ENCODE measurements at places on chromosomes 4 and X.

- no peak for DNase-seq
Measured at GRCh38 chrX:46321676-46322075, 223.5 kb downstream of the ZNF674 start.

DNA sequence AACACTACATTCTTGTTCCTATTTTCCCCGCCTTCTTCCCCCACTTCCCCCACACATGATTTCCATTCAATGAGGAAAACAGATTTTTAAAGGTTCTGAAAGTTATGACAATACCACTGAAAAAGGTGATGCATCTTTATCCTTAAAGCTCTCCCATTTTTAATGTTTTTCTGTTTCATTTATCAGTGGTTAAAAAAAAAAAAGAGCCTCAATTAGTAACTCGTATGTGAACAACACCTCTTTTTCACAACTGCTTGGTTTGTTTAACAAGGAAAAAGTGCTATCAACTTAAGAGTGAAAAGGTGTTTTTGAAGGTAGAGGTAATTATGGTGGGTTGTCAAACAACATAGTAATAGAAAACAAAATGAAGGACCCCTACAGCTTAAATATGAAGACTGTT, 8.2 kb upstream of the CAMK2D start:
- DNase-seq, result no peak

- DNase-seq, result no peak
Measured at GRCh38 chr4:39713691-39714090, 15.8 kb downstream of the UBE2K start.

DNA sequence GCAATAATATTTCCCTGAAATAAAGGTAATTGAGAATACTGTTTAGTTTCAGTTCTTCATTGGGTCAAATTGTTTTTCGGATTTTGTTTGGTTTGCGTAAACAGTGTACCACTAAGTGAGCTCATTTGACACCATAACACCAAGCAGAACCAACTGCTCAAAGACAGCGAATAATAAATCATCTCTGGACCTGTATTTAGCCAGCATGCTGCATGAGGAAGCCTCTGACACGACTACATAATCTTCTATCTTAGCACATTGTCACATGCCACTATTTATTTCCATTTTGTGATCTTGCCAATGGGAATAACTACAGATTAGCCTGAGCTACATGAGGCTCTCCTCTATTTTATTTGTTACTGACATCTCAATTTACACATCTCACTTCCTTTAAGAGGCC, 12.1 kb upstream of the PRKG2 start:
- DNase-seq, result no peak

DNA sequence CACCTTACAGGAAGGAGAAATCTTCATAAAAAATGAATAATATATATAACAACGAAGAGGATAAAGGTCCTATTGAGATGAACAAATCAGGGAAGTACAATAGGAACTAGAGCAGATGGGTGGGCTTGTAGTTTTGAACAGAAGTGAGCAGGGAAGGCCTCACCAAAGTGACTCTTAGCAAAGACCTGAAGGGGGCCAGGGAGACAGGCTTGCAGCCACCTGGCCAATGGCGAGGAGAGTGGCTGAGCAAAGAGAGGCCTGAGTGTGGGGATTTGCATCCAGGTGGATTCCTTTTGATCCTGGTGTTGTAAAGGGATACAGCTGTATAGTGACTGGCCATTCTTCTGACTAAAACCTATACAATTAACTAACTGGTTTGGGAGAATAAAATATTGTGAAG, 354.1 kb downstream of the CAMK2D start:
- no peak for DNase-seq

DNA sequence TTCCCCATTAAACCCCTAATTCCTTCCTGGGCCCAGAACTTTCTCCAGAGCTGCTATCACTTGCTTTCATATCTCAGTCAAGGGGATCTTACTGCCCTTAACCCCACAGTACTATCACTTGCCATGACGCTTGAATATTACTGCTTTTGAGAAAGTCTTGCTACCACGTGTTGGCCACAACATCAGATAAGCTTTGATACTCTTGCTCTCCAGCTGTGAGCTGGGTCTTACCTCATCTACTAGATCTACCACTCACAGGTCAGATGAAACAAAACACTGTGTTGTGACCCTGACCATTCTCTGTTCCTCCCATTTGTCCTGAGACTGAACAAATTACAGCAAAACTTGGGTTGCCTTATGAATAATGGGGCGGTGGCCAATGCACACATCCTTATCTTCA, 12.1 kb upstream of the TAPT1 start:
- no peak for DNase-seq

- peak; percentile 56 for DNase-seq
Measured at GRCh38 chrX:154327038-154327820, 31.6 kb downstream of the TKTL1 start.

GRCh38 chr4:79682801-79683530, 274.9 kb upstream of the GK2 start:
- peak; percentile 18 for DNase-seq

DNA sequence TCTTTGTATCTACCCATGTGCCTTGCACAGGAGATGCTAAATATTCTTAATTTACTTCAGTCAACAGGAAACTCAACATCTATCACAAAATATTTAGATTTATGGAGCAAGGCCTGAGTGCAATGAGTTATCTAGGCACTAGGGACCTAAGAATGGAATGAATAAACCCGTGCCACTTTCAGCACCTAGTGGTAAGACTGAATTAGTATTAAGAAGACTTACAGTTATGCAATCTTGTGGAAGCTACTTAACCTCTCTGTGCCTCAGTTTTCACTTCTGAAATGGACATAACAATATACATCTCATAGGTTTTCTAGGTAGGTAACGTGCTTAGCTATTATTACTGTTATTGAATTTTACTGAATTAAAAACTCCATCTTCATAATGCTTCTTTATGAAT, 144.6 kb upstream of the MAP3K15 start:
- no peak for DNase-seq
